ENCODE measurements at places on chromosomes 3 and 15.
A peak's percentile ranks its signal among the peaks of the same experiment; 100 is the strongest.

DNA sequence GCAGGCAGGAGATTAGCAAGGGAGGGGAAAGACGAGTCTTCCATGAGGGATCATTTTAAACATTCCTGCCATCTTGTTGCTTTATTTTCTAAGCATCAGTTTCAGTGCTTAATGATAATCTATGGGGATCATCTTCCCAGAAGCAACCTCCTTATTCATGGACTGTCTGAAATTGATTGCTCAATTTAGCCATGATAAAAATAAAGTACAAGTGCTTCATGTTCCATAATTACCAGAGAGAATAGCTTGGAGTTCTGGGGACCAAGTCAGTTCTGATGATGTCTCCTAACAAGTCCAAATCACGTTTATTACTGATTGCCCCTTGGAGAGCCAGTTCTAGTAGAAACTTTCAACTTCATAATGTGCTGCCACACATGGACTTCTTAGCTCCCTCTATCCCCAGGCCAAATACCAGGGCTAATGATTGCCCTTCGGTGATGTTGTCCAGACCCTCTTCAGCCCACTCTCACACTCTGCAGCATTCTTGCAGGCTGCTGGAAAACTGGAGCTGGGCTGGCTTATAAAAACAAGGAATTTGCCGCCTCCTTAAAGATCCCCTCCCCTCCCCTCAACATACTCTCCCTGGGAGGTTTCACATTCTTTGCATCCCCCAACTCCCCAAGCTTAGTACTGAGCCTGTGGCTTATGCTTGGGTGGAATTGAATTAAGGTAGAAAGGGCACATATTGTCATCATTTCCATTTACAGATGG, 222.1 kb upstream of the ADAMTS9 start:
- H3K36me3 ChIP-seq: no peaks in the 10 kb centered on the region
- DNase-seq: no peak
- H3K4me3 ChIP-seq: no peak overlapping the region

- peak overlapping the region; percentile 85 for H3K27ac ChIP-seq
- peaks cover 10% of the 10 kb centered on the region for H3K4me1 ChIP-seq
- peaks cover 12% of the 10 kb centered on the region for H3K36me3 ChIP-seq
- DNase-seq: no peak
Measured at GRCh38 chr3:49104052-49104426, 518 bp downstream of the QARS1 start.

GRCh38 chr3:194832346-194833104, 146.8 kb downstream of the FAM43A start:
- H3K27me3 ChIP-seq: no peaks in the 10 kb centered on the region
- no peaks in the 10 kb centered on the region for H3K4me1 ChIP-seq
- H3K4me3 ChIP-seq: no peak overlapping the region

DNA sequence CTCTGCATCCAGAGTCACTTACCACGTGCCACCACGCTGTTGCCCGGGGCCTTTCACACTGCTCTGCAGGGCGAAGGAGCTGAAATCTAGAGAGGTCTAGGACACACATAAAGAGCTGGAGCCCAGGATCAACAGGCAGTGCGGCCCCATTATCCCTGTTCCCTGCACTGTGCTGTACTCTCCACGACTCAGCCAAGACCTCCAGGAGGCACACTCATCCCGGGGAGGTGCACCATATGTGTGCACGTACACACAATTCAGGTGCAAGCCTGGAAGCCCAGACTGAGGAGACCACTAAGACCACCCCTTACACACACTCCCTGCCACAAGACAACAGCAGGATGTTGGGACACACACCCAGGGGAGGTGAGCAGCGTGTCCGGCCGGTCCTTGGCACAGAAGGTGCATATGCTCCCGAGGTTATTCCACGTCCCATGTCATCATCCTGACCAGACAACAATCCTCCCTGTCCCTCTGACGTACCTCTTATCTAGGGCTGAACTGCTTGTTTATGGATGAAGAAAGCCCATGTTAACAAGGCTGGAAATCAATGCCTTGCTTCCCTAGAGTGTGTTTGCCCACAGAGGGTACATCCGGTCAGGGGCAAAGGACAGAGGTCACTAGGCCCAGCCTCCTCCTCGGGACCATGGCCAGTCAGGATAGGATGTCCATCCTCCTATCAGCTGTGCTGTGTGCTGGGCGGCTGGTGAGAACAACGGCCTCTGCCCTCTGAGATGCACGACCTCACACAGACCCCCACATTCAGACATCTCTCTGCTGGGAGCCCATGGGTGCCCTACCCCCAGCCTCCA, 16.1 kb downstream of the KLF15 start:
- H3K27me3 ChIP-seq: no peaks in the 10 kb centered on the region
- peak; percentile 33 for DNase-seq
- H3K4me1 ChIP-seq: no peaks in the 10 kb centered on the region
- H3K4me3 ChIP-seq: no peak overlapping the region
- H3K27ac ChIP-seq: no peak overlapping the region
- no peaks in the 10 kb centered on the region for H3K36me3 ChIP-seq

DNA sequence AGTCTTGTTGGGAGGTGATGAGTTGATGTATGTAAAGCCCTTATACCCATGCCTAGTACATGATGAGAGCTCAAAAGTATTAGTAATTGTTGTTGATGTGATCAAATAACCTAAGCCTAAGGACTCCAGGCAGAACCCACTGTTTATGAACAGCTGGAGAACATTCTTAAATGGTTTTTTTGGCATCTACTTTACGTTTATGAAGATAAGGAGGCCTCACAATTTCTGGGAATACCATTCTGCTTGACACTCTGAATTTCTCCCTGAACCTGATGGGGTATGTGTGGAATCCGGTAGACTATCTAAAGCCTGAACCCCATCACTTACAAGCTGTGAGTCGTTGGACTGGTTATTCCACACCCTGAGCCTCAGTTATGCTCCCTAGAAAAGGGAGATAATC, 244.6 kb upstream of the WNT5A start:
- H3K4me1 ChIP-seq: no peaks in the 10 kb centered on the region
- no peak for DNase-seq
- H3K27me3 ChIP-seq: no peaks in the 10 kb centered on the region
- no peaks in the 10 kb centered on the region for H3K36me3 ChIP-seq

GRCh38 chr15:41862515-41863116, 24.0 kb downstream of the PLA2G4B start:
- no peaks in the 10 kb centered on the region for H3K4me1 ChIP-seq
- no peaks in the 10 kb centered on the region for H3K27me3 ChIP-seq
- DNase-seq: no peak
- peak overlapping the region; percentile 0 for H3K27ac ChIP-seq
- no peaks in the 10 kb centered on the region for H3K36me3 ChIP-seq

GRCh38 chr3:7397097-7397496, 536.2 kb downstream of the GRM7 start:
- no peak for DNase-seq
- no peak overlapping the region for H3K4me3 ChIP-seq
- no peak overlapping the region for H3K27ac ChIP-seq
- no peaks in the 10 kb centered on the region for H3K27me3 ChIP-seq
- H3K4me1 ChIP-seq: no peaks in the 10 kb centered on the region

GRCh38 chr3:56833022-56833421, 31.3 kb upstream of the ARHGEF3 start:
- H3K4me3 ChIP-seq: no peak overlapping the region
- no peak overlapping the region for H3K27ac ChIP-seq
- H3K4me1 ChIP-seq: no peaks in the 10 kb centered on the region
- no peaks in the 10 kb centered on the region for H3K36me3 ChIP-seq
- no peak for DNase-seq

DNA sequence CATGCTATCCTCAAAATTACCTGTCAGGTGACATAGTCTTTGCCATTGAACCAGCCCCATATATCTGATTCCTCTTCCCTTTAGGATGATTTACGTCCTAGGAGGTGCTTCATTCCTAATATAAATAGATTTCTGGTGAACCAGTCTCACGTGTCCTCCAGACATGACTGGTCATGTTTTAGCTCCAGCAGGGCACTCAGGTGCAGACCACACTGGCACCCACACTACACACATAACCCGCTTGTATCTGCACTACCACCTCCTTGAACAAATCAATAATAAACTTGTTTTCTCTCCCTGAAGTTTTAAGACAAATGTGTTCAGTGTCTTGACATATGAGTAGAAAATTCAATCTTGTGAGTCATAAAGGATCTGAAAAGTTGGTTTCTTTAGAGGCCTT, 155.5 kb downstream of the GOLIM4 start:
- H3K27me3 ChIP-seq: no peaks in the 10 kb centered on the region
- DNase-seq: no peak
- H3K4me1 ChIP-seq: no peaks in the 10 kb centered on the region
- H3K27ac ChIP-seq: no peak overlapping the region

DNA sequence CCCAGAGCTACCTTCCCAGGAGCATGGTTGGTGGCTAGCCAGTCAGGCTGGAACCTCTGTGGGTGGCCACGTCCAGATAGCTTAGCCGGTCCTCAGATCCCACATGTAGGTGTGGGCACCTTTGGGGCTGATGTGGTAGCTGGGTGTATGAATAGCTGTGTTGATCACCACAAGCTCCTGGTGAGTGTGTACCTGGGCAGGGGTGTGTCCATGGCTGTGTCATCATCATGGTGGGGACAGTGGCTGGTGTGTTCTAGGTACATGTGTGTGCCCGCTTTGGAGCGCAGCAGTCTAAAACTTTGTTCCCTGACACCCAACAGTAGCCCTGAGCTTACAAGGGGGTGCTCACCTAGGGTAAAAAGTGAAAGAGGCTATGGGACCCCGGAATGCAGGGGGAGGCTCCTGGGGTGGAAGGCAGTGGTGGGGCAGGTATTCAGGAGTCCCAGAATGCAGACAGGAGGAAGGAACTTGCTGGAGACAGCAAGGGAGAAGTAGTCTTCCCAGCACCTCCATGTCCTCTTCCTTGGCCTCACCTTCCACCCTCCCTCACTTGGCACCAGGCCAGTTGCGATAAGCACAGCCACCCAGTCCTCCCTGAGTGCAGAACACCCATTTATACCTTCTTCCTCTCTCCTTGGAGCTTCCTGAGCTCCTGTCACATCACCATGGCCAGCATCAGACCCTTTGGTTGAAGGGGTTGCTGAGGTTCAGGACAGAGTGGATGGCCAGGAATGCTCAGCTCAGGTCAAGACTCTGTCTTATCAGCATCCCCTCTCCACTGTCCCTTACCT, 1.2 kb downstream of the CISH start:
- H3K36me3 ChIP-seq: no peaks in the 10 kb centered on the region
- DNase-seq: no peak
- H3K27me3 ChIP-seq: no peaks in the 10 kb centered on the region
- H3K27ac ChIP-seq: peak overlapping the region; percentile 91

All from breast epithelium (tissue), 4 donors.